ENCODE measurements at places on chromosomes 7 and 10.

- no peaks in the 10 kb centered on the region for H3K27me3 ChIP-seq
- no peak overlapping the region for H3K4me3 ChIP-seq
- no peak for DNase-seq
- H3K4me1 ChIP-seq = no peaks in the 10 kb centered on the region
- H3K36me3 ChIP-seq = no peaks in the 10 kb centered on the region
Observed at GRCh38 chr7:69187824-69188333, 410.4 kb upstream of the AUTS2 start.

- no peak for DNase-seq
- H3K27me3 ChIP-seq = no peaks in the 10 kb centered on the region
- H3K4me1 ChIP-seq = peaks cover 18% of the 10 kb centered on the region
- no peak overlapping the region for H3K27ac ChIP-seq
- H3K4me3 ChIP-seq = peak overlapping the region; percentile 23
Observed at GRCh38 chr7:151063212-151063561, 3.8 kb downstream of the SLC4A2 start.

DNA sequence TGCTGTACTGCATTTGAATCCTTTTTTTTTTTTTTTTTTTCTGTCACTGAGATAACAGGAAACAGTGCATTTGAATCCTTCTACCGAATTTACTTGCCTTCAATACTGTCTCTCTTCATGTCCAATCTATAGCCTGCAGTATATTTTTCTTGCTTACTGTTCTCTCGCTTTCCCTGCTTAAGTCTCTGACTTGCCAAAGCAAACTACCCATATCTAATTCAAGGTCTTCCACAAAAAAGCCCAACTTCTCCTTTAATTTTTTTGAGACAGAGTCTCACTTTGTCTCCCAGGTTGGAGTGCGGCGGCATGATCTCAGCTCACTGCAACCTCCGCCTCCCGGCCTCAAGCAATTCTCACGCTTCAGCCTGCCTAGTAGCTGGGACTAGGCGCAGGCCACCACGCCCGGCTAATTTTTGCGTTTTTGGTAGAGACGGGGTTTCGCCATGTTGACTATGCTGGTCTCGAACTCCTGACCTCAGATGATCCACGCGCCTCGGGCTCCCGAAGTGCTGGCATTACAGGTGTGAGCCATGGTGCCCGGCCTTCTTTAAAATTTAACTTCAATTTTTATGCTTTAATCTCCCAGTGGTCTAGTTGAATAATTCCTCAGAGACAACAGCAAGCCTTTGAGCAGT lies 882 bp downstream of the PDCD11 start:
- H3K4me1 ChIP-seq = 0 out of 2 replicates have a peak, but pooled peaks cover 1% of the 10 kb centered on the region
- peaks cover 10% of the 10 kb centered on the region for H3K36me3 ChIP-seq
- peak overlapping the region; percentile 99 for H3K4me3 ChIP-seq
- no peak for DNase-seq
- H3K27me3 ChIP-seq = no peaks in the 10 kb centered on the region
- H3K27ac ChIP-seq = no peak overlapping the region

DNA sequence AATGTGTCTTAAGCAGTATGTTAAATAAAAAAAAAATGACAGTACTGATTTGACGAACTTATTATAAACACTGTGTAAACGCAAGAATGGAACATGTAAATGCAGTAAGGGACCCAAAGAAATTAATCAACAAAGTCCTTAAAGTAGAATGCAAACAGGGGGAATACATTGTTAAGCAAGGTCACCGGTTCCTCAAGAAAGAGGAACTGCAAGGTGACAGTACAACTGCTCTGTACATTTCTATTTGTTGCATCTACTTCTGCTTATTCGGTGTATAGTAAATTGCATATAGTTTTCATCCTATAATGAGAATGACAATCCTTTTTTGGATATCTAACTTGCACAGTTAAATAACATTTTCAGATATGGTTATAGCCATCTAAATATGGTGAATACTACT lies 387.0 kb upstream of the SEMA3D start:
- no peaks in the 10 kb centered on the region for H3K27me3 ChIP-seq
- no peaks in the 10 kb centered on the region for H3K36me3 ChIP-seq
- H3K4me1 ChIP-seq = no peaks in the 10 kb centered on the region
- DNase-seq = no peak
- no peak overlapping the region for H3K4me3 ChIP-seq

DNA sequence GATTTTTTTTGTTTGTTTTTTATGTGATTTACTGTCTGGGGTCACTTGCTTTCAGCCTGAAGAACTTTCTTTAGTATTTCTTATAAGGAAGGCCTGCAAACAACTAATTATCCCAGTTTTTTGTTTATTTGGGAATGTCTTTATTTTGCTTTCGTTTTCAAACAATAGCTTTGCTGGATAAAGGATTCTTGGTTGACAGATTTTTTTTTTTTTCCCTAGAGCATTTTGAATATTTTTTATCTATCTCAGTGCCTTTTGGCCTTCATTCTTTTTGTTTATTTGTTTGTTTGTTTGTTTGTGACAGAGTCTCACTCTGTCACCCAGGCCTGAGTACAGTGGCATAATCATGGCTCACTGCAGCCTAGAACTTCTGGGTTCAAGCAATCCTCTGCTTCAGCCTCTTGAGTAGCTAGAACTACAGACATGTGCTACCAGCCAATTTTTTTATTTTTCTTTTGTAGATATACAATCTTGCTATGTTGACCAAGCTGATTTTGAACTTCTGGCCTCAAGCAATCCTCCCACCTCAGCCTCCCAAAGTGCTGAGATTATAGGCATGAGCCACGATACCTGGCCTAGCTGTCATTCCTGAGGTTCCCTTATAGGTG lies 46.3 kb upstream of the FZD9 start:
- H3K36me3 ChIP-seq = no peaks in the 10 kb centered on the region
- no peak for DNase-seq
- no peaks in the 10 kb centered on the region for H3K4me1 ChIP-seq
- H3K4me3 ChIP-seq = no peak overlapping the region

GRCh38 chr7:4297918-4298219 lies 384.2 kb upstream of the FOXK1 start:
- H3K27me3 ChIP-seq = no peaks in the 10 kb centered on the region
- H3K36me3 ChIP-seq = no peaks in the 10 kb centered on the region
- H3K27ac ChIP-seq = no peak overlapping the region
- H3K4me3 ChIP-seq = no peak overlapping the region
- no peak for DNase-seq

DNA sequence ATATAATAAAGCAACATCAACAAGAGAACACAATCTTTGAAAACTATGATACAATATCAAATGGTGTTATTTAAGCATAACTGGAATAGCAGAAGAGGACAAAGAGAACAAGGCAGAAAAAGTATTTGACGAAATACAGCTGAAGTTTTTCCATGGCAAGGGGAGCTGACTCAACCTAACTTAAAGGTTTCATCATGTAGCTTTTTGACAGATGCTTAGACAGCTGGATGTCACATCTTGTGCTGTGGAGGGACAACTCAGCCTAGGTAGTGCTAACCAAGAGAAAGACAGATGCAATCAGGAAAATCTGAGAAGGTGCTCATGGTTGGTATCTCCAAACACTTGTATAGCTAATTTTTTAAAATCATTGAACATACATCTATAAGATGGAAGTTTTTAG lies 208.2 kb downstream of the TFEC start:
- no peaks in the 10 kb centered on the region for H3K4me1 ChIP-seq

DNA sequence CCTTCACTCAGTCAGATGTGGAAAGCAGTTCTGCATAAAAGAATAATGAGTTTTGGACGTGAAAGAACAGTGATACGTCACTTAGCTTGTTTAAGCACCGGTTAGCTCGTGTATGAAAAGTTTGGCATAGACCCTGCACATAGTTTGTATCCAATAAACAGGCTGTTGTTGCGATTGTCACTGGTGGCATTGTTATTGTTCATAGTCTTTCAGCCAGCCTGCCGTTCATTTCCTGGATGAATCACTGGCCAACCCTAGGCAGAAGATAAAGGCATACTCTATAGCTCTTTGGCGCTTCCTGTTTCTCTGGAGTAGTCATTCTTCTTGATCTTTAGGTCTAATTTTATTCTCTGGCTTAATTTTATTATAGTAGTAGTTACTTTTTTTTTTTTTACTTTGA lies 57.8 kb upstream of the ANKRD30A start:
- H3K27ac ChIP-seq = no peak overlapping the region
- H3K4me1 ChIP-seq = no peaks in the 10 kb centered on the region
- H3K27me3 ChIP-seq = no peaks in the 10 kb centered on the region
- no peaks in the 10 kb centered on the region for H3K36me3 ChIP-seq
- DNase-seq = no peak

DNA sequence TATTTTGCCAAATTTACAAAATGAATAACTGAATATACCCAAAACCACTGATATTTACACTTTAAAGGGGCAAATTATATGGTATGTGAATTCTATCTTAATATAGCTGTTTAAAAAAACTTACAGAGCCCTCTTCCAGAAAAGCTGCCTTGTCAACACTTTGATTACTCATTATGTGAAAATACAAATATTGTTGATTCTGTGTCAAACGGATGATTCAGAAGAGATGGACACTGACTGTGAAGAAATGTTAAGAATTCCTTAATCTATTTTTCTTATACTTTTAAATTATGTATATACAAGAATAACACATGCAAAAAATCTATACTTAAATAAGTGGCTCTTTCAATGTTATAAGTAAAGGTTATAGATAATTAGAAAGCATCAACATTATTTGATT lies 41.5 kb downstream of the SMURF1 start:
- no peaks in the 10 kb centered on the region for H3K4me1 ChIP-seq
- no peaks in the 10 kb centered on the region for H3K27me3 ChIP-seq
- H3K36me3 ChIP-seq = no peaks in the 10 kb centered on the region
- DNase-seq = no peak

DNA sequence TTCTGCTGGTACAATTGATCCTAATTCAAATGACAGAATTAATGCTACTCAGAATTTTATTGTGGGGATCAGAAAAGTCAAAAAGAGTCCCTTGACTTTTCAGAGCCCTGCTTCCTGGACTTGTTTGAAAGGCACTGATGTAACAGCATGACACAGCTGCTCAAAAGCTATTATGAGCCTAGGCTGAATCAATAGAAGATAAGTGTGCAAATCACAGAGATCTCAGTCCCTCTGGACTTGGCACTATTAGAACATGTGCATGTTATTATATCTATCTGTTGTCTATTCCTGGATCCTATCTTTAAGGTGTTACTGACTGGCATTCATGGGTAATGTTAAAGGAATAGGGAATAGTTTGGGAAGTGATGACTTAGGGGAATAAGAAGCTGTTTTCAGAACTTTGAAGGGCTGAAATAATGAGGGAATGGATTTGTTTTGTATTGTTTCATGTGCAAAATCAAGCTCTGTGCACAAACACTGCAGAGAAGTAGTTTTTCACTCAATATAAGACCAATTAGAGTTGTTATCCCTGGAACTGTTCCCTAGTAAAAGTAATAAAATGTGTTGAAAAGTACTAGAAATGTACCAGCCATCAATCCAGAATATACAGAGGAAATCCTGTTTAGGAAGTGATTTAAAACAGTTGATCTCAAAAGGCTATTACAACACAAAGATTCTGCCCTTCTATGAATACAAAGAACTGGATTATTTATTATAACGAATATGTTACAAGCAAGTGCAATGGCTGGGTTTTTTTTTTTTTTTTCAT lies 814.9 kb upstream of the C7orf33 start:
- no peak for DNase-seq
- no peaks in the 10 kb centered on the region for H3K27me3 ChIP-seq
- H3K27ac ChIP-seq = no peak overlapping the region
- no peak overlapping the region for H3K4me3 ChIP-seq

DNA sequence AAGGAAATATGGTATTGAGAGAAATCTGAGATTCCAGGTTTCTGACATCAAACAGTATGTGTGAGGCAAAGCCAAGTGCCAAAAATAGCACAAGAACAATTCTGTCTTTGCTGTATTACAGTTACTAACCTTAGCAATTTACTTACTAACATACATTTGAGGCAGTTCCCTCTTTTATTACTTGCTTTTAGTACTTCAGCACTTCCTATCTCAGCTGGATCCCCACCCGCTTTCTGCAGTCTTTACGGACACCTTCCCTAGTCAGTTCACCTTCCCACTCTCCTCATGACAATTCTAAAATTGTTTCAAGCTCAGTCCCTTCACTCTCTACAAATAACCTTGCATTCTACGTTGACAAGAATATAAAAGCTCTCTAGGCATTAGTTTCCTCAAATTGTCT lies 79.2 kb downstream of the ELAPOR2 start:
- no peaks in the 10 kb centered on the region for H3K36me3 ChIP-seq
- no peak overlapping the region for H3K4me3 ChIP-seq
- DNase-seq = no peak
- no peak overlapping the region for H3K27ac ChIP-seq
- no peaks in the 10 kb centered on the region for H3K27me3 ChIP-seq

GRCh38 chr7:158587162-158588084 lies at the start of gene PTPRN2:
TSS of gene PTPRN2 (minus strand) at chr7:158587823.
- no peak within 1 kb of the TSS for H3K4me3 ChIP-seq
- H3K36me3 ChIP-seq = no peaks in the 10 kb centered on the region
- no peaks in the 10 kb centered on the region for H3K27me3 ChIP-seq
- H3K27ac ChIP-seq = no peak within 1 kb of the TSS

GRCh38 chr10:43878386-43878785 lies 229.7 kb upstream of the ZNF32 start:
- H3K27ac ChIP-seq = no peak overlapping the region
- no peaks in the 10 kb centered on the region for H3K27me3 ChIP-seq
- H3K4me1 ChIP-seq = 0 out of 2 replicates have a peak, but pooled peaks cover 3% of the 10 kb centered on the region
- no peaks in the 10 kb centered on the region for H3K36me3 ChIP-seq
- no peak for DNase-seq
- H3K4me3 ChIP-seq = no peak overlapping the region

DNA sequence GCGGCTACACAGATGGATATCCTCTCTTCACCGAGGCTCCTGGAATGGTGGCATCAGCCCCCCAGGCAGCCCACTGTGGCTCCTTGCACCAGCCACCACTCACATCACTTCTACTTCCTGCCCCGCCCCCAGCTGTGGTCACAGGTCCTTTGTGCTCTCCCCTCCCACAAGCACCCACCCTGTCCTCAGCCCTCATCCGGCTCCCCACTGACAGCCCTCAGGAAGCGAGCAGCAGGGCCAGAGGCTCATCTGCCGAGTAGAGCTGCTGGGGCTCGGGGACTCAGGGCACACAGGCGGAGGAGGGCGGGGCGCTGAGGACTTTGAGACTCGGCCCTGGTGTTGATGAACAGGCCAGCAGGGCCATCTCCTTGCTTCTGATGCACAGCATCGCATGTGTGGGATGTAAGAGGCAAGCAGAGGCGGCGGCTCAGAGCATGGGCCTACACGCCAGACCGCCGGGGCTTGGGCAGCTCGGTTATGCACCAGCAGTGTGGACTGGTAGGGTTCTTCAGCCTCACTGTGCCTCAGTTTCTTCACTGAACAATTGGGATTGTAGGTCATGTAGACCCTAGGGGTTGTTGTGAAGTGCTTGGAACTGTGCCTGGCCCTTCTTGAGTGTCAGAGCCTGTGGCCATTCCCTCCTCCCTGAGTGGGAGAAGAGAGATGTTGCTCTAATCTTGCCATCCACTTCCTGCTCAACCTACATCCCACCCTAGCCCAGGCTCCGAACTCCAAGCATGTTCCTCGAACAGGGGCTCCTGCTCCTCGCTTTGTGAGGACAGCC lies at the start of gene PRF1:
Gene PRF1 (minus strand): TSS at position 77 of the 784 bp plus-strand sequence. CDS start 1,839 bp downstream, outside the sequence.
- no peaks in the 10 kb centered on the region for H3K36me3 ChIP-seq
- peaks cover 1% of the 10 kb centered on the region for H3K4me1 ChIP-seq
- no peak for DNase-seq

All from iPS DF 6.9 (cell line).